Cerebellar nuclear complex (tissue), 1 donor: ENCODE measurements at places on chromosomes 6 and 20.

DNA sequence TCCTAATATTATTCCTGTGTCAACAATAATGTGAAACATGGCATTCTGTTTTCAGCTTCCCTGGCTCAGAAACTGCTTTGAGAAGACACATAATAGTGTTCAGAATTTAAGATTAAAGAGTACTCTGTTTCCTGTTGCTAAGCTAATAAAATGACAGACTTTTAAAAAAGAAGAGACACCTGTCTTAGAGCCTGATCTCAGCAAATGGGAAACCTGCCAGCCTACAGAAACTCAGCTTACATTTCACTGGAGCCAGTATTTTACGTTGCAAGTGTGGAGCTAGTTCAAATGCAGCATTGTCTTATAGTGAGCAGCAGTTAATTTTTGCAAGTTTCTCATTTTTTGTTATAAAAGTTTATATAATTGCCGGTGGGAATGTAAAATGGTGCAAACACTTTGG, 28.8 kb downstream of the KIZ start:
- DNase-seq, result no peak

- no peak for DNase-seq
Measured at GRCh38 chr6:97406633-97407032, 123.6 kb upstream of the MMS22L start.

GRCh38 chr20:55086421-55086820, 611.0 kb downstream of the DOK5 start:
- no peak for DNase-seq

GRCh38 chr6:170128811-170129681, 161.8 kb downstream of the DLL1 start:
- no peak for DNase-seq

- DNase-seq, result no peak
Measured at GRCh38 chr20:2706688-2707352, 14.2 kb downstream of the EBF4 start.

- no peak for DNase-seq
Measured at GRCh38 chr20:61763740-61764400, 301.8 kb downstream of the TAF4 start.

- no peak for DNase-seq
Measured at GRCh38 chr6:106749609-106750008, 120.2 kb downstream of the QRSL1 start.

DNA sequence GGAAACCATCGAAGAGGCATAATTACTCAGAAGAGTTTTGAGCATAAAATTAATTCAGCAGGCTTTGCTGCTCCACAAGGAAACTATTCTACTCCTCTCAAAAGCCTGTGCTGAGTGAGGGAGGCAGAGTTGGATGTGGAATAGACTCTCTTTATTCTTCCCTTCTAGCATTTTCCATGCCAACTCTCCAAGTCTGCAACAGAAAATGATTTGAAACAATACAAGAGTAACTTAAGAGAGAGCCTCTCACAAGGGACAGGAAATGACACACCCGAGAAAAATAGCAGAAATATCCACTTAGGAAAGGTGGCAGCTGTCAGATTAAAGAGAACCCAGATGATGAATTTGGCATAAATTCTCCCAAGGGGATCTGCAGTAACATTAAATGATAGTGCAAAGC, 26.3 kb upstream of the LAMP5 start:
- DNase-seq, result no peak

DNA sequence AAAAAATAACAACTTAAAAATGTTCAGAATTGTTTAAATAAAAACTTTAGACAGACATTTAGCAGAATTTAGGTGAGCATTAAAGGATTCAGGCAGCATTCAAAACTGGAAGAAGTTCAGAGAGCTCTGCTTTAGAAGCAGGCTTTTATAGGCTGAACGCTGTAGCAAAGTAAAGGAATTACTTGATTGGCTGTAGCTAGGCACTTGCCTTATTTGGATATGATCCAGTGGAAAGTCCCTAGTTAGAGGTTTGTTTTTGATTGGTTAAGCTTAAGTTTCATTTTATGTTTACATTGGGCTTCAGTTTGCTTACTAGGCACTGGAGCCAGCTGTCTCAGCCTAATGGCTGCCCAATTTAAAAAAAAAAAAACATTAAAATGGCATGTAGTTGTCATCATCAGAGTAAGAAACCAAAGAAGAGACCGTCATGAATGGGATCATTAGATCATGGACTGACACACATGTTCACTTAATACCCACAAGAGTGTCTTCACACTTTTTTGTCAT, 65.1 kb downstream of the CBFA2T2 start:
- DNase-seq, result no peak

- DNase-seq, result no peak
Measured at GRCh38 chr6:41272591-41273240, 13.8 kb downstream of the TREM1 start.

- no peak for DNase-seq
Measured at GRCh38 chr6:23441808-23442461, 684.1 kb upstream of the NRSN1 start.

GRCh38 chr20:25592135-25592852, 7.0 kb upstream of the NINL start:
- no peak for DNase-seq

DNA sequence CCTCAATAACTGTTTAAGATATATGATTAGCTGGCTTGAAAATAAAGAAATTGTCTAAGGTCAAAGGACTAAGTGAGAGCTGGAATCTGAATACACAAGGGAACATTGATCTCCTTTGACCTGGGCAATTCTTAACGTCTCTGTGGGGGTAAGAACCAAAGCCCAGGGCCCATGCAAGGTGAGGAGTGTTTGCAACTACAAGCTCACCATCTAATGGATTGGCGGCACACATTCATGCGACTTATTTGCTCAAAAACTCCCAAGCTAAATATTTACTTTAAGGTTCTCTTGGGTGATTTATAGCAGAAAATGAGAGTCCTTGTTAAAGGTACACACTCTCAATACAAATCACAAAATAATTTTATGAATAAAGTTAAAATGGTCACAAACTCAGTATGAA, 392.0 kb upstream of the FLRT3 start:
- DNase-seq, result no peak

- no peak for DNase-seq
Measured at GRCh38 chr6:154251116-154251515, 105.5 kb downstream of the IPCEF1 start.

DNA sequence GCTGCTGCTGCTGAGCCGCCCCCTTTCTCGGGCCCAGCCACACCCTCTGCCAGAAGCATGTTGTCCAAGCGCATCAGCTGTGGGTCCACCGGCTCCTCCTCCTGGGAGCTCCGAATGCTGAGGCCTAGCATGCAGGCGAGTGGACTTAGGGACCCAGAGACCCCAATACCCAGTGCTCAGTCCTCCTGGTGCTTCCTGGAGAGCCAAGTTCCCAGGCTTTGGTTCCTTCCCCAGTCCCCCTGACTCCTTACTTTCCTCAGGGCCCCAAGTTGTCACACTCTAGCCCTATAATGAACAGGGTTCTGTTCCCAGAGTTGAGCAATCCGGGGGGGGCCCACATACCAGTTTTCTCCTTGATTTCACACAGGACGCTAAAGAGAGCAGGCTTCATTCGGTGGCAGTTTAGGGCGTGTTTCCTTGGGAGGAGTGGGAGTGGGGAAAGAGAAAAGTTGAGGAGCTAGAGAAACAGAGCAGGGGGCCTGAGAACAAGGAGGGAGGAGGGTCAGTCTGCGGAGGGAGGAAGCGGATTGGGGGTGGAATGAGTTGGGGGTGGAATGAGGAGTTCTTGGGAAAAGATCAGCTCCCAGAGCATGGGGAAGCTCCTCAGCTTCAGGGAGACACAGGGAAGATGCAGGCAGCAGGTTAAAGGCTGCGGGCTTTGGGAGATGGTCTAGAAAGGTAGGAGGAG, 1.5 kb downstream of the PBX2 start:
- DNase-seq, result no peak

GRCh38 chr6:162485464-162485863, 242.1 kb downstream of the PRKN start:
- no peak for DNase-seq

DNA sequence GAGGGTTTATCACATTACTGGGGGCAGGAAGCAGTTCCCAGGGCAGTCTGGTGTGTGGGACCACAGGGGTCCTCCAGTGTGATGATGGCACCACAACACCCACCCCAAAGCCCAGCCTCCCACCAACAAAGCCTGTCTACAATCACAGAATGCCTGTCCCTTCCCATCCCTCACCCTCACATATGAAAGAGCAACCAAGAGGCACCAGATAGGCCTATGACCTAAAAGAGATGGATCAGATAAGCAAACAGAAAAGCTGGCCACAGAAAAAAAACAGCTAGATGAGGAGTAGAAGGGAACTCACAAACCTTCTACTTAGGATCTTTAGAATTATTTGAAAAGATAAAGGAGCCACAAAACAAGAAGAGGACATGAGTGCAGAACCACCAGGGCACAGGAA, 54.3 kb downstream of the SERAC1 start:
- DNase-seq, result no peak

DNA sequence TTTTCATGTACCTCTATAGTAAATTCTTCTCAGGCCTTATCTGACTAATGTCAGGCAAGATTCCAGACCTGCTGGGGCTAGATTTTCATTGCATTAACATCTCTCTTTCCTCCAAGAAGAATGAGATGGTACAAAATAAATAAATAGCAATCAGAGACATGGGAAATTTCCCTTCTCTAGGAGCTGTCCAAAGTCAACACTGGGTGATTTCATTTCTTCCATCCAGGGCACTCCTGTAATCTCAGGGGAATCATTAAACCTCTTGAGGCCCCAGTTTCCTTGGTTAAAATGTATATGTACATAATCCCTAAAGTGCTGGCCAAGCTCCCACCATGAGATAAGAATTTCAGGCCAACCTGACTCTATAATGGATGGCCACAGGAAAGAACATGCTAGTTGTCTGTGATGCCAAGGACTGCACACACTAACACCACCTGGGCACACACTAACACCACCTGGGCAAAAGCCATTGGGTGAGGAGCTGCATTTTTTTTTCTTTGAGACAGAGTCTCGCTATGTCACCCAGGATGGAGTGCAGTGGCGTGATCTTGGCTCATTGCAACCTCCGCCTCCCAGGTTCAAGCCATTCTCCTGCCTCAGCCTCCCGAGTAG, 912 bp downstream of the IL17F start:
- DNase-seq, result no peak

- no peak for DNase-seq
Measured at GRCh38 chr6:168724669-168725570, 283.9 kb downstream of the SMOC2 start.

- DNase-seq, result no peak
Measured at GRCh38 chr6:135707426-135707825, 144.1 kb upstream of the PDE7B start.

DNA sequence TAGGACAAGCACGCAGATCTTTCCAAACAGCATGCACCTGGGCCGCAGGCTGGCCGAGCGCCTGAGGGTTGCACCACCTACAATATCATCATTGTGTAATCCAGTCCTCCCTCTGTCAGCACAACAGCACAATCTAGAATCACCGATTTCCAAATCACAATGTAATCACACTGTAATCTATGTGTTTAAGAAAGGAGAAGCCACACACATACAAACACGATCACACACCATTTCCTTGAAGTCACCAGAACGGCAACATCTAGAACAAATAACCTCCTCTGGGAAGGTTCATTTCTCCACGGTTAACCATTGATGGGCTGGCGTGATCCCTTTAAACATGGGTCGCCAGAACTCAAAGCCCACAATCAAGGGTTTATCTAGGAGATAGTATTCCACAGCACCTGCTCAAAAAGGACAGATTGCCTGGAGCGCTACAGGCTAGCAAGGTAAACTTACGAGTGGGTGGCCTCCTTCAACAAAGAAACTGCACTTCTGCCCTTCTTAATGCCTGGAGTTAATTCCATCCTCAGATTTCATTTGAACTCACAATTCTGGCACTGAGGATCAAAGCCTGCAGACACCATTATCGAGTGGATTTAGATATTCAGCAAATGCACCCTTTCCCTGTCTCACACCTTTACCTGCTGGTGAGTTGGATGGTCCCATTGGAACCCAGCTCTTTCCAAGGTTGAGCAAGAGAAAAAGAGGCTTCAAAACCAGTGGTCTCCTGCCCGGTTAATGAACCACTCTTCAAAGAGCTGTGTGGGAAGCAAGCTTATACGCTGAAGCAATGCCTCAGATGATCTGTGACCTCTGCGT, 83.8 kb upstream of the FOXQ1 start:
- no peak for DNase-seq

DNA sequence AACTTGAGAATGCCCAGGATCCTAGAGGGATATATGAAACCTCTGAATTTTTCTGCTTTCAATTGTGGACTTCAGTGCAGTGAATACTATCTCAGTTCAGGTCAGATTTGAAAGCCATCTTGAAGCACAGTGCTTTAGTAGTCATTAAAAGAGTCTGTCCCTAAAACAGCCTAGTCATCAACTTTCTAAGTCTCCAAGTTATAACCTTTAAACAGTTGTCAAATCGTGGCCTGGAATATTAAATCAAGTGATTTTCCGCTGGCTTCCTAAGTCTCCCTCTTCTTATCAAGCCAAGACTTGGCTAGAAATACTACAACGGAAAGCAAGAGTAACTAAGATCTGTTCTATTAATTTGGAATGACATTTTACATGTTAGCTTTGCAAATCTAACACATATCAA, 45.8 kb downstream of the SCML4 start:
- DNase-seq, result no peak

- DNase-seq, result no peak
Measured at GRCh38 chr20:6632187-6632586, 135.3 kb upstream of the BMP2 start.

DNA sequence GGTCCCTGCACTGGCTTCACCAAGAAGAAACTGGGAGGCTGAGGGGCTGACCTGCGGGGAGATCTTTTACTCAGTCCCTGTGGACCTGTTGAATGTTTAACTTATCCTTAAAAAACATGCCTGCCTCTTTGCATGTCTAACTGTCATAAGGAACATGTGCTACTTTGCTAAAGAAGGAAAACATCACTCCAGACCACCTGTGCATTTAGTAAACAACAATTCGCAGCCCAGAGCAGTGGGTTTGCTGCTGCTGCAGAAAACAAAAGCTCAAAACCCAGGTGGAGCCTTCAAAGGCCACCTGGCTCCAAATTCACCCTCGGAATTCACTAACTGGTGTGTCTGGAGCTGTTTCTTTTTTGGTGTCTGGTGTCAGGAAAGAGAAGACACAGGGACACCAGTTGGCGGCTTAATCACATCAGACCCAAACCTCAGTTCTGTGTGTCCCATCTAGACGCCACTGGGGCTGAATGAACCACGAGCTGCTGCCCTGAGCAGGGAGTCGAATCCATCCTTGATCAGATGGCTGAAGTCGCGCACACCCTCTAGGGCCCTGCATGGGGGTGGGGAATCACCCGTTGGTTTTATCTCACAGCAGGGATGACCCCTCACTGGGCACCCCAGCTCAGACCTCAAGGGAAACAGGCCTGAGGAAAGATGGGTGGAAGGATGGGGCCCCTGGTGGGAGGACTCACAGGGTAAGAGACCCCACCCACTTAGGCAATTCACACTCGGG, 344.3 kb downstream of the PREX1 start:
- no peak for DNase-seq

- no peak for DNase-seq
Measured at GRCh38 chr6:117288083-117288715, 22.8 kb downstream of the VGLL2 start.

- DNase-seq, result no peak
Measured at GRCh38 chr6:134814076-134814695, 135.7 kb downstream of the ALDH8A1 start.

- DNase-seq, result no peak
Measured at GRCh38 chr6:86682297-86682696, 255.0 kb upstream of the HTR1E start.
